ENCODE measurements at places on chromosomes 5 and 9.
A peak's percentile ranks its signal among the peaks of the same experiment; 100 is the strongest.

GRCh38 chr5:135491552-135492318 is 39.6 kb upstream of the TIFAB start:
- DNase-seq: no peak

- no peak for DNase-seq
Observed at GRCh38 chr5:60856066-60856465, 12.0 kb upstream of the ELOVL7 start.

- DNase-seq: no peak
Observed at GRCh38 chr9:116191576-116192415, 38.2 kb downstream of the PAPPA start.

GRCh38 chr5:147780924-147781573 is 1.5 kb downstream of the JAKMIP2 start:
- DNase-seq: no peak

GRCh38 chr5:15674716-15675115 is 174.7 kb downstream of the FBXL7 start:
- no peak for DNase-seq

- no peak for DNase-seq
Observed at GRCh38 chr5:157263496-157264090, 2.3 kb upstream of the CYFIP2 start.

DNA sequence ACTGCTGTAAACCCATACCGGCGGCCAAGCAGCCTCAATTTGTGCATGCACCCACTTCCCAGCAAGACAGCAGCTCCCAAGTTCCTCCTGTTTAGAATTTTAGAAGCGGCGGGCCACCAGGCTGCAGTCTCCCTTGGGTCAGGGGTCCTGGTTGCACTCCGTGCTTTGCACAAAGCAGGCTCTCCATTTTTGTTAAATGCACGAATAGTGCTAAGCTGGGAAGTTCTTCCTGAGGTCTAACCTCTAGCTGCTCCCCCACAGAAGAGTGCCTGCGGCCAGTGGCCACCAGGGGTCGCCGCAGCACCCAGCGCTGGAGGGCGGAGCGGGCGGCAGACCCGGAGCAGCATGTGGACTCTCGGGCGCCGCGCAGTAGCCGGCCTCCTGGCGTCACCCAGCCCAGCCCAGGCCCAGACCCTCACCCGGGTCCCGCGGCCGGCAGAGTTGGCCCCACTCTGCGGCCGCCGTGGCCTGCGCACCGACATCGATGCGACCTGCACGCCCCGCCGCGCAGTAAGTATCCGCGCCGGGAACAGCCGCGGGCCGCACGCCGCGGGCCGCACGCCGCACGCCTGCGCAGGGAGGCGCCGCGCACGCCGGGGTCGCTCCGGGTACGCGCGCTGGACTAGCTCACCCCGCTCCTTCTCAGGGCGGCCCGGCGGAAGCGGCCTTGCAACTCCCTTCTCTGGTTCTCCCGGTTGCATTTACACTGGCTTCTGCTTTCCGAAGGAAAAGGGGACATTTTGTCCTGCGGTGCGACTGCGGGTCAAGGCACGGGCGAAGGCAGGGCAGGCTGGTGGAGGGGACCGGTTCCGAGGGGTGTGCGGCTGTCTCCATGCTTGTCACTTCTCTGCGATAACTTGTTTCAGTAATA is at the start of gene FXN:
TSS of gene FXN (plus strand) at position 315 of the 871 bp plus-strand sequence. CDS start at position 346, 31 bp downstream.
- DNase-seq: peak; percentile 75

- no peak for DNase-seq
Observed at GRCh38 chr5:113280541-113280940, 154.2 kb downstream of the TSSK1B start.

DNA sequence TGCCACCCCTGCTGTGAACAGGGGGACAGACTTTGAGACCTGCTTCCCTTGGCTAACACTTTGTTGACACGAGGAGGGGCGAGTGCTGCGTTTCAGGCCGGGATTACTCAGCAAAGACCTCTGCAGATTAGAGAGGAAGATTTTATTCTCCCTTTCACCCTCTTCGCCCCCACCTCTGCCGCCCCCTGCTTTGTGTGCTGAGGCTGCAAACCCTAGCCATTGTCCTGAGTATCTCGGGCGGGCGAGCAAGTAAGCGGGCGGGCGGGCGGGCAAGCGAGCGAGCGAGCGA is 6.0 kb downstream of the ISL1 start:
- no peak for DNase-seq

DNA sequence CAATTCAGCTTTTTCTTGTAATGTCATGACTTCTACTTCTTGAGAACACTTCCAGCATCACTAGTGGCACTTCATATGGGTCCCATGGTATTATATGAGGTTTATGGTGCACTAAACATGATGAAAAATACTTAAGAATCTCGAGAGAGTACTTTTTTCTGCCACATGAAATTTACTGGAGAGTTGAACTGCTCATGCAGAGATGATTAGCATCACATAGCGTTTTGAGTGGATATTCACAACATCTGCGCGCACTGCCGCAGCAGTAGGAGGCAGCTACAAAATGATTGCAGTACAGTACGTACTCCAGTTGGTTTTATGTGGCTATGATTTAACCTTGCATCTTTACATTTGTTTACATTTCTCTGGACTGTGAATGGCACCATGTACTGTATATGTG is 14.7 kb downstream of the RAD1 start:
- no peak for DNase-seq

DNA sequence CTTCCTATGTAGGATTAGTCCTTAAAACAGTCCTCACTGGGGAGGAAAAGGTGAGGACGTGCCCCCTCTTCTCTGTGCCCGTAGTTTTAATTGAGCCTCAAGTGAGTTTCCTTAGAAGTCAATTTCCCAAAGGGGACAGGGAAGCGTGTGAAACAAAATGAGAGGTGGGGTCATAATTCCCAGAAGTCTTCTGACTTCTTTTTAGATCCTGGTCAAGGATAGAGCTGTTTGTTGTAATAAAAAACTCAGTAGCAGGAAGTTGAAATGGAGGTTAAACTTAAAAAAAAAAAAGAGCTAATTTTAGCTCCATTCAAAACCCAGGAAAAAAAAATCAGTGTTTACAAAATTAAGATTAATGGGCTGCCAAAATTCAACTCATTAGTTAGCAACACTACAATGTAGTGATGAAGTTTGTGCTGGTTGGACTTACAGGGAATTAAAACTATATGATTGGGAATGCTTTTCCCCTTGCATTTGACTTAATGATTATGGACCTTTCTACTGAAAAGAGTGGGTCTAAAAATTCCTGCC is 158.3 kb upstream of the MEF2C start:
- no peak for DNase-seq

- no peak for DNase-seq
Observed at GRCh38 chr5:134551901-134552300, 26.4 kb downstream of the JADE2 start.

GRCh38 chr9:13569602-13570067 is 290.1 kb upstream of the MPDZ start:
- no peak for DNase-seq

DNA sequence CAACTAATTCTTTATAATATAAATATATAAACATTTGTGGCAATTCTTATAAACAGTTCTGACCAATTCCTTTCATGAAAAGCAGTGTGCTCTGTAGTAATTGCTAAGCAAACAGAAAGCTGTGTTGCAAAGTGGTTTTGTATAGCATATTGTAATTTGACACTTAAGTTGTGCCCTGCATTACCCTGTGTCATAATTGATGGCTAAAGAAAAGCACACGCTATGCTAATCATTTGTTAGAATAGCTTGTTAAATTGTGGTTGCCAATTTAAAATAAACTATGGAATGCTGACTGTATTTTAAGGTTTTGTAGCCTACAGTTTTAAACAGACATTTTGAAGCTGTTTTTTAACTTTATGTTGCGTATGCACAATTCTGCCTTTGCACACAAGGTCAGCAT is 140.0 kb downstream of the PBX3 start:
- DNase-seq: no peak

- DNase-seq: no peak
Observed at GRCh38 chr9:135507104-135508035, 6.9 kb downstream of the MRPS2 start.

- DNase-seq: no peak
Observed at GRCh38 chr5:26245321-26245720, 793.1 kb downstream of the CDH9 start.

DNA sequence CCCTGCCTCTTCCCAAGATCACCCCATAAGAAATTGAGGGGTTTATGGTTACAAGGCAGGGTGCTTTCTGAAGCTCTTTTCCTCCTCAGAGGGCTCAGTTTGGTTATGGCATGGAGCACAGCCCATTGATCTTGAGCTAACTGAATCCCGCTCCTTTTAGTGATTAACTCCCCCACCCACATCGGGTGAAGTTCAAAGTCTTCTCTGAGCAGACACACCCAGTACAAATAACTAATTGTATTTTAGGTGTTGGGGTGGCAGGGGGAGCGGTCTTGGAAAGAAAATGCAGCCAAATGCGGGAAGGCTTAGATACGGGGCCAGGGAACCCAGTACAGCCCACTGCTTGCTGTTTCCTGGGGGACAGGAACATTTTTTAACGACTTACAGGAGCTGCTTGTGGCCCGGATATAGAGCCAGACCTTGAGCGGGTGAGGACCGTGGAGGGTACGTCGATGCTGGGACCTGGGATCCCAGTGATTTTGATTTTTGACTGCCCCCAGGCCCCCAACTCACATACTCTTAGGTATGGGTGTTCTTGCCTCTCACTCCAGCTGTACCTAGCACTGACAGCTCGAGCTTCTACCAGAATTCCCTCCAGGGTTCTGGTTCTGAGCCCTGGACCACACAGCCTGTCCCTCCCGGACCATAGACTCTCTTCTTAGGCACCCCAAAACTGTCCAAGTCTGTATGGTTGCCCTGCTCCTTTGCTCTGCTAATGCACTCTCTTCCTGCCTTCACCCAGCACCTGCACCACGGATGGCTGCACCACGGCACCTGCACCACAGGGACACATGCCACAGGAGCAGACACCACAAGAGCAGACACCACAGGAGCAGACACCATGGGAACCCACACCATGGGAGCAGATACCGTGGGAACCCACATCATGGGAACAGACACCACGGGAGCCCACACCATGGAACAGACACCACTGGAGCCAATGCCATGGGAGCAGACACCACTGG is 18.3 kb upstream of the RXRA start:
- DNase-seq: no peak

- DNase-seq: peak; percentile 46
Observed at GRCh38 chr9:79572608-79573411, 1.0 kb downstream of the TLE4 start.

DNA sequence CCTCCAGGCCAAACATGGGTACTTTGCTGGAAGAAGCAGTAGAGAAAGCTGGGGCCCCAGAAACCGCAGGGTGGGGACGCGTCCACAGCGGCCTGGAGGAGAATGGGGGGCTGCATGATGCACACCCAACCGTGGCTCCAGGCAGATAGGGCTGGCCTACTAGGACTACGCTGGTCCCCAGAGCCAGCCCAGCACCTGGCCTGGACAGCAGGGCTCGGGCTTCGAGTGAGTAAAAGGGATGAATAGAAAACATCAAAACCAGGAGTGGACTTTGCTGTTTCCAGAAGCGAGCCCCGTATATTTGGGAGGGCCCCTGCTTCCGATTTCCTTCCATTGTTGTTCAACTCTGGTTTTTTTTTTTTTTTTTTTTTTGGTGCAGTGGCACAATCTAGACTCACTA is 30.7 kb downstream of the DBH start:
- no peak for DNase-seq

GRCh38 chr9:100070104-100071041 is 28.4 kb downstream of the ERP44 start:
- no peak for DNase-seq

DNA sequence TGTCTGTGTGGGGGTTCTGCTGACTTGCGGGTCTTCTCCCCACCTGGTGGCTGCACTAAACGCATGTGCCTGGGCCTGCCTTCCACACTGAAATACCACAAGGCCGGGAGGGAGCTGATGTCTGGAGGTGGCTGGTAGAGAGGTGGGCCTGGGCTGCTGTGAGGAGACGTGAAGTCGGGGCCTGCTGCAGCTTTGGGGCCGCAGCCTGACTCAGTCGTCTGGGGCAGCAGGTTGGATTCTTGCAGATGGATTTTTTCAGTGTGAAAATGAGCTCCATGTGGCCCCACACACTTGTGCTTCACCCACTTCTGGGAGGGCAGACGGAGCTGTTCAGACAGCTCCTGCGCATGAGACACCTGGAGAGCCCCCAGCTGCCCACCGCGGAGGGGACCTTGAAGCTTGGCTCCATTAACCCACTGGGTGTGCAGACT is 29.3 kb downstream of the COL5A1 start:
- no peak for DNase-seq

DNA sequence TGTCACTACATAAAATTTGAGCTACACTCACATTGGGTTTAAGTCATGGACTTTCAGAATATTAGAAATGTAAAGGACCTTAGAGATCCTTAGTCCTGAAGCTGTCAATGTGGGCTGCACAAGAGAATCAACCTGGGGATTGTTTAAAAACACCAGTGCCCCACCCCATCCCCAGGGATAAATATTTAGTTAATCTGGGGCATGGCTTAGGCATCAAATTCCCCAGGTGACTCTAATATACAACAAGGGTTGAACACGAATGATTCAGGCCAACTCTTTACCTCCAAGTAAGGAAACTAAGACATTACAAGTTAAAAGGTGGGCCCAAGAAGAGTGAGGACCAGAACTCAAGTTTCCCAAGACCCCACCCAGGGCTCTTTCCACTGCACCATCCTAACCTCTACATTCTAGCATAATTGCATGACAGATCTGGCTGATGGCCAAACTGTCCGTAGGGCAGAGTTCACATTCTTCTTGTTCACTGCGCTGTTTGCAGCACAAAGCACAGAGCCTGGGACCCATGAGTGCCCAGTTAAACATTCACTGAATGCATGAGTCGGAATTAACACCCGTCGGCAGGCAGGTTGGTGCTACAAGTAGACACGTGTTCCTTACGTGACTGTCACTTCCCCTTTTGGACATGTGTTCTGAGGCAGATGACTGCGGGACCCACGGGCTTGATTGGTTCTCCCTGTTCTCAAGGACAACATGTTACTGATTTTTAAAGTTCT is 25.2 kb downstream of the CYFIP2 start:
- DNase-seq: no peak

DNA sequence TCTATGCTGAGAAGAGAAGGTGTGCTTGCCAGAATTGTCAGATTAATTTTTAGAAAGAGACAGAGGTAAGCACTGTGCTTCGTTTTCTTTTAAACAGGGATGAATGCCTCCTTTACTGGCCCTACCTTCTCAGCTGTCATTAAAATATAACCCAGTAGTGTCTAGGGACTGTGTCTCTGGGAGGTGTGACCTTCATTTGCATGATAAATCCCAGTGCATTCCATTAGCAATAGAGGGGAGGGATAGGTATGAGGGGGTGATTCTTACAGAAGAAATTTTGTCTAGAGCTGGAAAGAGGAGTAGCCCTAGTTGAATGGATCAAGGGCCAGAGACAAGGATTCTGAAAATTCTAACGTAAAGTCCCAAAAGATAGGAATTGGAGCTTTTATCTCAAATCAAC is 351.5 kb downstream of the BNC2 start:
- no peak for DNase-seq
